ENCODE measurements at places on chromosomes 1 and 21. TPM values are rescaled to one million over a fixed set of nuclear protein-coding genes. Genes with fewer than 3 reads are reported as not detected.

The C1orf216 gene
- total RNA-seq: 37.5 TPM

The GJA5 gene
- total RNA-seq: not detected

The HRNR gene
- not detected for total RNA-seq

The TMEM79 gene
- total RNA-seq: 2.3 TPM

The OR2T33 gene
- total RNA-seq: not detected

The RUNX3 gene
- not detected for total RNA-seq

The SLC9A1 gene
- 4.6 TPM for total RNA-seq

The ALX3 gene
- not detected for total RNA-seq
